A673 (cell line): ENCODE measurements at places on chromosomes 2 and 18. TPM values are rescaled to one million over a fixed set of nuclear protein-coding genes. Genes with fewer than 3 reads are reported as not detected.

Gene ICA1L
- total RNA-seq = 3.2 and 4.7 TPM in 2 replicates

Gene PSMD1
- 230 and 245 TPM in 2 replicates for total RNA-seq

Gene AFF3
- not detected in 2 replicates for total RNA-seq

Gene IL36A
- not detected in 2 replicates for total RNA-seq

Gene MC5R
- total RNA-seq = not detected in 2 replicates

Gene XIRP2
- total RNA-seq = 0.04 and 0.17 TPM in 2 replicates

Gene TRIM43B
- total RNA-seq = not detected in 2 replicates

Gene GKN1
- total RNA-seq = not detected in 2 replicates

Gene POTEI
- not detected in 2 replicates for total RNA-seq

Gene TNP1
- not detected in 2 replicates for total RNA-seq

Gene C2orf78
- total RNA-seq = not detected in 2 replicates

Gene ALPI
- total RNA-seq = not detected in 2 replicates

Gene EFHD1
- total RNA-seq = 0.58 and 1.4 TPM in 2 replicates

Gene TMEM169
- 1.1 and 1.7 TPM in 2 replicates for total RNA-seq

Gene PROKR1
- 15.7 and 19.6 TPM in 2 replicates for total RNA-seq

Gene RAB31
- 6.1 and 8.1 TPM in 2 replicates for total RNA-seq

Gene FAP
- total RNA-seq = 0.88 and 2.3 TPM in 2 replicates

Gene C2orf92
- 2.4 and 3.7 TPM in 2 replicates for total RNA-seq

Gene FIGN
- 0.22 and 0.24 TPM in 2 replicates for total RNA-seq

Gene MAPK4
- total RNA-seq = 0.62 and 0.63 TPM in 2 replicates

Gene SPTBN1
- total RNA-seq = 145 and 146 TPM in 2 replicates

Gene MAL
- not detected in 2 replicates for total RNA-seq

Gene WNT6
- not detected in 2 replicates for total RNA-seq

Gene LOXL3
- 0.88 and 1.9 TPM in 2 replicates for total RNA-seq

Gene E2F6
- total RNA-seq = 32.8 and 35.5 TPM in 2 replicates

Gene NRBP1
- 86.3 and 93.0 TPM in 2 replicates for total RNA-seq

Gene ZNF804A
- 2.5 and 3.4 TPM in 2 replicates for total RNA-seq

Gene CD8B
- not detected in 2 replicates for total RNA-seq

Gene ZNF396
- 0.84 and 0.94 TPM in 2 replicates for total RNA-seq

Gene ASB1
- 36.9 and 43.7 TPM in 2 replicates for total RNA-seq

Gene PTPN2
- 35.8 and 44.7 TPM in 2 replicates for total RNA-seq

Gene TSHZ1
- 1.8 and 3.6 TPM in 2 replicates for total RNA-seq

Gene ESPNL
- total RNA-seq = 0.30 and 0.72 TPM in 2 replicates

Gene SNORC
- total RNA-seq = 4.6 and 4.7 TPM in 2 replicates

Gene LIMS3
- 2.3 and 2.7 TPM in 2 replicates for total RNA-seq

Gene SH3BP4
- total RNA-seq = 19.5 and 19.9 TPM in 2 replicates

Gene NR4A2
- total RNA-seq = 1.1 and 1.8 TPM in 2 replicates

Gene REEP1
- total RNA-seq = 3.6 and 4.8 TPM in 2 replicates

Gene ANKRD62
- total RNA-seq = not detected in 2 replicates
